ENCODE measurements at places on chromosomes 2 and 18. TPM values are rescaled to one million over a fixed set of nuclear protein-coding genes. Genes with fewer than 3 reads are reported as not detected.

The SEPTIN10 gene
- 41.5 TPM for total RNA-seq

GRCh38 chr2:241851325-241852115, 7.2 kb downstream of the PDCD1 start:
- no peak for DNase-seq

- DNase-seq, result no peak
Observed at GRCh38 chr2:183207110-183207509, 82.9 kb downstream of the NUP35 start.

DNA sequence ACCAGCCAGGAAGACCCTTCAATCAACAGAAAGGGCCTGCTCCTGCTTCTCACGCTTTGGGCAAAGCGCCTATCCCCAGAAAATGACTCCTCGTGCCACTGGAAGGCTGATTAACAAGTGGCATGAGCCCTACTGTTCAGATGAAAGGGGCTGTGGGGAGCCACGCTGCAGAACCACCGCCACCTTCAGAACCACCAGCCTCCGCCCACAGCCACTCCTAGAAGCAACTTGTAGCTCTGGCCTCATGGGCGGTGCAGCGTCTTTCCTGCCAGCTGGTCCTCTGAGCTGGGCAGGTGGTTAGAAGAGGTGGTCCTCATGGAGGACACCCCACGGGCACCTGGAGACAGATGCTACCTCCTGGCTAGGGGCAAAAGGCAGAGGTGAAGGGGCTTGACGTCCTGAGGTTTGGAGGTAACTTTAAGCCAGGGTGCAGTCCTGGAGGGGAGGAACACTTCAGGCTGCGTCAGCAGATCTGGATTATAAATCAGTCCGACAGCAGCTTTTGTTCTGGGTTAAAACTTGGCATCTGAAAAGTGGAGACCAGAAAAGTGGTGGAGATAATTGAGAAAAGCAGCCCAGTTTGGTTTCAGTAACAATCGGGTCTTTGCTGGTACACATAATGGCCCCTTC, 861 bp upstream of the SEMA4C start:
- DNase-seq, result peak; percentile 75

DNA sequence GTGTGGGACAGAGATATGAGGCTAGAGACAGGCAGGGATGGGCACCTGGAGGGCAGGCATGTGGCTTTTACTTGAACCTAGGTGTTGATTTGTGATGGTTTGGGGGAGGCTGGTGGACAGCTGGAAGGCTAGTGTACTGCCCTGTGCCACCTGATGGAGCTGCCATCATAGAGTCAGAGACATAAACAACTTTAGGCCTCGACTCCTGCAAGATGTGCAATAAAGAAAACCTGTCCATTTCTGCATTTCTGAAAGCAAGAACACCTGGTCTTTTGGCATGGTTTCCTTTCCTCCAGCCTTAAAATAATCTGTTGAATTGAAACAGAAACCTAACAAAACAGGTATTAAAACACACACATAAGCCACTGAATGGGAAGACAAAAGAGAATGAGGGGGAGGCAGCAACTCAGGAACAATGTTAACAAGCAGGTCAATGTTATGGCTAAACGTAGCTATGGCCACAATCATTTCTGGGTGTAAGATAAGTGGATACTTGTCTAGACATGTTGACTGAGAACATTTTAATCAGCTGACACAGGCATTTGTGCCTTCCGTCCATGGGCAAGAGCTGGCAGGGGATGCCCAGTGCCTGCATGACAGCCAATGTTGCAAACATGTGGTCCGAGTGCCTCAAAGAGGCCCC, 87.8 kb downstream of the KCTD1 start:
- no peak for DNase-seq
